ENCODE measurements at places on chromosomes 7 and 10.

- DNase-seq = no peak
These were observed 88.5 kb downstream of the ADCY1 start for GRCh38 chr7:45662540-45663166.

DNA sequence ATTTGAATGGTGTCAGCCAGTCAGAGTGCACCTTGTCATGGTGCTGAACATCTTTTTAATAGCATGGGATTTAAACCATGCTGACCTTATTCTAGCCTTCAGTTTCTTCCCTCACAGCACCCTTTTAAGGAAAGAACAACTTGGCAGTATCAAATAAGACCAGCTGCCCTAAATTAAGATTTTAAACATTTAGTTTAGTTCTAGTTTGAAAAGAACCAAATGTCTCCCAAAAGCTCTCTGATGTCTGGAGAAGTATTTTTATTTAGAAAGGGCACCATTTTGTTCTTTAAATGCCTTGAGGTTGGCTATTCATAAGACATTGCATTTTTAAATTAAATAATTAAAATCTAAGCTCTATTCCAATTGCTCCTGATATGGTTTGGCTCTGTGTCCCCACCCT, 121.1 kb downstream of the CCDC3 start:
- DNase-seq = no peak

GRCh38 chr7:50822706-50823105, 40.0 kb upstream of the GRB10 start:
- peak; percentile 67 for DNase-seq

- DNase-seq = peak; percentile 17
These were observed 125.4 kb upstream of the TARP start for GRCh38 chr7:38398725-38399321.

- DNase-seq = peak; percentile 85
These were observed at the start of gene IFIT5 for GRCh38 chr10:89414146-89414878. Gene IFIT5, plus strand, starts transcription at chr10:89414568. Its CDS starts 231 bp downstream, at chr10:89414799.

All from Caki2 (cell line).